ENCODE measurements at places on chromosomes 4 and X.

- no peak for DNase-seq
These were observed 44.1 kb downstream of the WDR1 start for GRCh38 chr4:10072420-10073017.

- peak; percentile 65 for DNase-seq
These were observed 567.7 kb downstream of the MAGEB5 start for GRCh38 chrX:26783512-26784225.

GRCh38 chr4:1058198-1058996, 47.0 kb downstream of the FGFRL1 start:
- DNase-seq: no peak

GRCh38 chr4:124304941-124305340, 407.6 kb downstream of the ANKRD50 start:
- DNase-seq: no peak

DNA sequence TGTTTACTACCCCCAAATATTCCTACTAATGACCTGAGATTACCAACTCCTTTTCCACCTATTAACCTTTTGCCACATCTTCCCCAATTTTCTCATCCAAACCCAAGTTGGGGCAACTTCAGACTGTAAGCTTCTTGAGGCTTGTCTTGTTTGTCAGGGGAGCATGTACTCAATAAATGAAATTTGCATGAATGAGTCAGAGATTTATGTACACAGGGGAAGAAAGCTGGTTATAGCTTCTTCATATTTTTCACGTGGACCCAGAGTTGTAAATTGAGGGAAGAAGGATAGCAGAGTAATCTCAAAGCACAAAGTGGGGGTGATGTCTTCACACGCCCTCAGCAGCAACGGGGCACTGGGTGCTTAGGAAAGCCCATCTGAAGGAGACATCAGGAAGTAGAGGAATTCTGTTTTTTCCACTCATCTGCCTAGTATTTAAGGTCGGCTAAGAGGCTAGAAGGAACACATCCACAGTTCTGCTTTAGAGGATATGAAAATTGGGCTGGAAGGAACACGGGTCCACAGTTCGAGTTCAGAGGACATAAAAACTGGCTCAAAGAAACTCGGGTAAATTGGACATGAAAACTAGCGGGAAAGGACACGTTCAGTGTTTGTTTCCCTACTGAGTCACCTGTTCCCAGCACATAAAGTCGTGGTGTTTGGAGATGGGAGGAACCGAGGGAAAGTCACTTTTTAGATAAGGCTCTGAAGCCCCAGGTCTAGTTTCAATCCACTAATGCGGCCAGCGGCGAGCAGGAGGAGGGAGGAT, 696 bp upstream of the CA5B start:
- DNase-seq: no peak

DNA sequence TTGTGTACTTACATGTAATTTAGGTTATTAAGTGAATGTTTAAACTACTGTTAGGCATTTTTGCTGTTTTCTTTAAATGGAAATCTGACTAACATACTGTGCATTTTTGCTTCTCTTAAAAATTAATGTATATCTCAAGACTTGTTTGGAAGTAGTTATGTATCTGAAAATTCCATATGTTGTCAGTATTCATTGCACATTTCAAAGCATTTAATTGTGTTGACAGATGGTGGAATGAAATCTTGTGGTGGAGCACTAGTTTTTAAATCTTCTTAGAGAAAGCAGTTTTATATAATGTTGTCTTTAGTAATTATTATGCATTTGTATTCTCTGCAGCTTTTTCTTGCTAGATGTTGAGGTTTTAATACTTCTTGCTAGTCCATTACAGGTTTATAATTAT, 71.5 kb upstream of the MSANTD1 start:
- DNase-seq: no peak

DNA sequence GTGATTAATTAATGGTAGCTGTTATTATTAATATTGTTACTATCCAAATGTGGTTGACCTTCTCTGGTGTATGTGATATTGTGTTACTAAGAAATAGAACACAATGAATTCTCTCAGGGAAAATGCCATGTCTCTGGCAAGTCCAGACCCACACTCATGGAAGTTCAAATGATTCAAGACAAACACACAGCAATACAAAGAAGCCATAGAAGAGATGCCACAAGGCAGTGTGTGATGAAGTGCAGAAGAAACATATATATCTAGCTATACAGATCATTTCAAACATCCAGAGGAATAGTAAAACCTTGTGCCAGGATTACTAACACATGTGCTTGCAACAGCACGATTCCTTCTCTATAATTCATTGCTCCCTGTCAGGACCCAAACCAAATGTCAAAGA, 93.1 kb upstream of the SOD3 start:
- DNase-seq: no peak

DNA sequence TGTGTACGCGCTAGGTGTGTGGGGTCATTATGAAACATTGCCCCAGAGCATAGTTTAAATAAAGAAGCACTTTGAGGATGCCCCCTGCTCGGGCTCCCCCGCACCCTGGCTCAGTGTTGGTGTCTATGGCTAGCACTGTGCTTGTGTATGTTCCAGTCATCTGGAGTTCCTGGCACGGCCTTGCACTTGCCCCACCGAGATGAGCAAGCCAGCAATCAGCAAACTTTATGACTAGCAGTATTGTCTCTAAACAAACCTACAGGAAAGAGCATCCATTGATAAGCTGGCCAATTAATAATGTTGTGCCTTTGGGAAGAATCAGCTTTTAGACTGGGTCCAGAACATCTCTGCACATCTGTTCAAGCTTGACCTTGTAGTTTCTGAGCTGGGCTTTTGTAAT, 707 bp upstream of the SHROOM4 start:
- DNase-seq: no peak

DNA sequence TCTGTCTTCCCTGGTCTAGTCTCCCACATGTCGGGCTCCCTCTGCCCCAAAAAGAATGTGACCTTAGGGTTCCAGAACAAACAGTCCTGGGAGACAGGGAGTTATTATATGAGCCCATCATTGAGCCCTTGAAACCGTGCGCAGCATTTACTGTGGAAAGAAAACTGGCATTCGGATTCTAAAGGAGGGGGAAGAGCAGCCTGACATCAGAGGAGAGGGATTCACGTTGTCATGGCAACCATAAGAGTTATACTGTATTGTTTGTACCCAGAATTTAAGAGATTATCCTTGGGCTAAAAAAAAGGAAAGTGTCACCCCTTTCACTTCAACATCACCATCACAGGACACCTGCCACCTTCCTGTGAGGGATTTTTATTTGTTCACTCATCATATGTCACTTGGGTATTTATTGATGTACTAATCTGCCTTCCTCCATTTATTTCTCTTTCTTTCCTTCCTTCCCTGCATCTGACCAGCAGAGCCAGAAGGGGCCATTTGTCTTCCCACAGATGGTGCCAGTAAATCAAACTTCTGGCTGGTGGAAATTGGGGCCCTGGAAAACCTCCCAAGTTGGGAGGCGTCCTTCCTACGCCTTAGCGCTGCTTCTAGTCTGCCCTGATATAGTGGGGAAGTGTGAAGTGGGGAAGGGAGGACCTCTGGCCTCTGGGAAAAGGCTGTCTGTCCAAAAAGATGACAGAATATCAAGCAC, 64.9 kb upstream of the FRMPD3 start:
- no peak for DNase-seq

- DNase-seq: no peak
These were observed 13.6 kb downstream of the LDB2 start for GRCh38 chr4:16884673-16885460.

DNA sequence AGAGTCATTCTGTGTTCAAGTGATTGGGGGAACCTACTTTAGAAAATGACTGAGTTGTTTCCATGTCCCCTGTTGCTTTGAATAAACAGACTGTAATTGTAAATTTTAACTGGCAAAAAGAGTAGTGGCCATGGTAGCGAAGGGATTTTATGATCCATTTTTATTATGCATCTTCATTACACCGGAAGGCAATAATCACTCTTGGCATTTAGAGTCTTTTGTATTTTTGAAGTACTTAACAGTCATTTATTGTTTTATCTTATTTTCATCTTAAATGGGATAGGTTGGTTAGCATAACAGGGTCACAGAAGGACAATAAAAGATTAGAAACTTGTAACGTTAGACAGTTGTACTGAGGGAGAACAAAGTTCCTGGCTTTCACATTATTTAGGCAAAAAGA, 11.0 kb upstream of the OTC start:
- no peak for DNase-seq

GRCh38 chr4:14562901-14563300, 439.4 kb upstream of the CPEB2 start:
- no peak for DNase-seq

- DNase-seq: peak; percentile 79
These were observed 12.3 kb downstream of the FHL1 start for GRCh38 chrX:136159611-136160025.

DNA sequence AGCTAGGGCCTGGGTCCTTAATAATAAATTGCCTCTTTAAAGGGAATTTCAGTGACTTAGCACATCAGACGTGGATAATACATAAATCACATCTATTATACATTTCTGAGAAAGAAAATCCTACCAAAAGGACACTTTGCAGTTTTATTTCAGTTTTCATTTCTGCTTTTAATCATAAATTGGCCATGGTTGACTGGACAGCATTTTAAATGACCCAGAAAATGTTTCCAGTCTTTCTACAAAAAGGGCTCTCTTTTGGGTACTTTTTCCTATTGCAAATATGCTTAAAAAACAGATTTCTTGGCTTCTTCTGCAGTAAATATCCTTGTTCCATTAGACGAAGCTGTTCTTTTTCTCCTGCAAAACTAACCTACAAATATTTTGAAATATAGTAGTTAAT, 41.4 kb upstream of the LPAR4 start:
- no peak for DNase-seq

DNA sequence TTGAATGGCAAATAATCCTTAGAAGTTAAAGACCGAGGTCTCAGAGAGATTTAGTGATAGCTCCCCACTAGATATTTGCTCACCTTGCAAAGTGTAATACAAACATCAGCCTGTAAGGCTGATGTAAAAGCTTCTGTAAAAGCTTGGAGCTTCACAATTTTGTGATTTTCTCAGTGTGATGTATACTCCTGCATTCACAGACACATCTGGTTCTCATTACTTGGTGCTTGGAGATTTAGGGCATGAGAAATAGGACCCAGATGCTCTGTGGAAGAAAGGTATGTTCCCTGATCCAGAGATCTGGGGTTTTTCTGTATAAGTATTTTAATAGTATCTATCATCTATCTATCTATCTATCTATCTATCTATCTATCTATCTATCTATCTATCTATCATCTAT, 1664.3 kb downstream of the C4orf33 start:
- DNase-seq: no peak

GRCh38 chr4:149296503-149296902, 519.1 kb downstream of the IQCM start:
- DNase-seq: no peak

DNA sequence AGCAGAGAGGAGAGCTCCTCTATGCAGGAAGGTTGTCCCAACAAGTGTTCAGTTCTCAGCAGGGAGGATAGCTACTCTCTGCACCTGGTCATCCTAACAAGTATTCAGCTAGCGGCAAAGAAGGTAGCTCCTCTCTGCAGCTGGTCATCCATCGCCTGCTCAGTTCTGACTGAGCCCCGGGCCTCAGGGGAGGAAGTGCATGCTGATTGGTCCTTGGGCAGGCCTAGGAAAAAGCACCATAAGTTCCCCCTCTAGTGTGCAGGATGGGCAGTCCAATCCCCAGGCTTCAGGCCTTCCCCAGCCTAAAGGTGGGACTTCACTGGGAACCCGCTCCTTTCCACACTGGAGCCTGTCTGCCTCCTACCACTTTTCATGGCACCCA, 4.4 kb upstream of the FBXW7 start:
- DNase-seq: no peak

GRCh38 chrX:19639813-19640462, 124.6 kb upstream of the MAP3K15 start:
- DNase-seq: no peak

DNA sequence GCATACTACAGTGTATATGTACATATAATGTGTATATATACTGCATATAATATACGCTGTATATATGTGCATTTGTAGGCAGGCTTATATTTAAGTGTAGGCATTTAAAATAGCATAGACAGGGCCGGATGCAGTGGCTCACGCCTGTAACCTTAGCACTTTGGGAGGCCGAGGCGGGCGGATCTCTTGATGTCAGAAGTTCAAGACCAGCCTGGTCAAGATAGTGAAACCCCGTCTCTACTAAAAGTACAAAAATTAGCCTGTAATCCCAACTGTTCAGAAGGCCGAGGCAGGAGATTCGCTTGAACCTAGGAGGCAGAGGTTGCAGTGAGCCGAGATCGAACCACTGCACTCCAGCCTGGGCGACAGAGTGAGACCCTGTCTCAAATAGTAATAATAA, 78.4 kb downstream of the JAKMIP1 start:
- DNase-seq: no peak

DNA sequence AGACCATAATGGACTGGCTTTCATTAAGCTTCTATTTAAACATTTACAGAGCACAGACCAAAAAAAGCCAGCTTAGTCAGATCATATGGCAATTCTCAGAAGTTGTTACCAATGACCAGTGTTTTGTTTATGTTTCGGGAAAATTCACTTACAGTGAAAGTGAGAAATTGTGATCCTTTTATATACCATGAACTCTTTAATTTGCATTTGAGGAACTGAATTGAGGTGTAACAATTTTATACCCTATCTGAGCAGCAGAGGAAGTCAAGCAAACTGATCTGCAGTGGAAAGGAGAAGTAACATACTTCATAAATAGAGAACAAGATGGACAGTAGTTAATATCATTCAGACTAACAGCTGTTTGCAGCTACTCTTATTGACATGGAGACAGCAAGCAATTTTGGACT, 97.1 kb downstream of the TMA16 start:
- peak; percentile 49 for DNase-seq

GRCh38 chr4:109738104-109738872, 8.4 kb upstream of the PLA2G12A start:
- DNase-seq: no peak

DNA sequence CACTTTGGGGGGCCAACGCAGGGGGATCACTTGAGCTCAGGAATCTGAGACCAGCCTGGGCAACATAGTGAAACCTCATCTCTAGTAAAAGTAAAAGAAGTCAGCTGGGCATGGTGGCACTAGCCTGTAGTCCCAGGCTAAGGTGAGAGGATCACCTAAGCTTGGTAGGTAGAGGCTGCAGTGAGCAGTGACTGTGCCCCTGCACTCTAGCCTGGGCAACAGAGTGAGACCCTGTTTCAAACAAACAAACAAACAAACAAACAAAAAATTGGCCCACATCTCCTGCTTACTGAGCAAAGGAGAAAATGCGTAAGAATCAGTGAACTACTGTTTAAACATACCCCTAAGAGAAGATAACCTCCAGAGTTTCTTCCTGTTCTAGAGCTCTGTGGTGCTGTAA, 85.3 kb downstream of the FRYL start:
- DNase-seq: no peak

Data from NB4 (cell line).